ENCODE measurements at places on chromosomes 2 and 18. TPM values are rescaled to one million over a fixed set of nuclear protein-coding genes. Genes with fewer than 3 reads are reported as not detected.

Gene CDH20
- 0.18 TPM for total RNA-seq

Gene DSG4
- not detected for total RNA-seq

Gene GRHL1
- total RNA-seq = 0.37 TPM

Gene LRRC30
- total RNA-seq = not detected

Gene LYPD6
- total RNA-seq = 0.57 TPM

Gene FAM237A
- not detected for total RNA-seq

Gene ST8SIA3
- total RNA-seq = not detected

Gene RAX
- total RNA-seq = not detected

Gene TRAK2
- 36.8 TPM for total RNA-seq

Gene VWC2L
- not detected for total RNA-seq

Gene CHRND
- not detected for total RNA-seq

Gene SERPINB10
- total RNA-seq = not detected

Gene ARHGAP15
- total RNA-seq = 0.09 TPM

Gene SLC5A7
- not detected for total RNA-seq

Gene FANCL
- 9.8 TPM for total RNA-seq

Gene CYTIP
- total RNA-seq = not detected

Gene UGT1A9
- under 0.01 TPM for total RNA-seq

Measured in smooth muscle cell of bladder (primary cell).